Small intestine (tissue), 16 donors: ENCODE measurements at places on chromosomes 7 and 10.

- H3K36me3 ChIP-seq: no peaks in the 10 kb centered on the region
- no peak for DNase-seq
- H3K4me3 ChIP-seq: no peak overlapping the region
- H3K27me3 ChIP-seq: no peaks in the 10 kb centered on the region
- no peaks in the 10 kb centered on the region for H3K4me1 ChIP-seq
- H3K27ac ChIP-seq: no peak overlapping the region
Measured at GRCh38 chr10:120614680-120615079, 157.7 kb downstream of the PLPP4 start.

GRCh38 chr7:162632-163297, 29.6 kb upstream of the FAM20C start:
- no peak for DNase-seq
- H3K27me3 ChIP-seq: no peaks in the 10 kb centered on the region
- H3K36me3 ChIP-seq: no peaks in the 10 kb centered on the region
- no peak overlapping the region for H3K4me3 ChIP-seq
- peaks cover 2% of the 10 kb centered on the region for H3K4me1 ChIP-seq

DNA sequence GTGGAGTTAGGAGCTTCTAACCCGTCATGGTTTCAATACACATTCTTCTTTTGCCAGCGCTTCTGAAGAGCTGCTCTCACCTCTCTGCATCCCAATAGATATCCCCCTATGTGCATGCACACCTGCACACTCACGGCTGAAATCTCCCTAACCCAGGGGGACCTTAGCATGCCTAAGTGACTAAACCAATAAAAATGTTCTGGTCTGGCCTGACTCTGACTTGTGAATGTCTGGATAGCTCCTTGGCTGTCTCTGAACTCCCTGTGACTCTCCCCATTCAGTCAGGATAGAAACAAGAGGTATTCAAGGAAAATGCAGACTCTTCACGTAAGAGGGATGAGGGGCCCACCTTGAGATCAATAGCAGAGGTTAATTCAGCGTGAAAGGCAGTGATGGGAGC, 22.4 kb downstream of the PRSS2 start:
- no peak overlapping the region for H3K4me3 ChIP-seq
- DNase-seq: no peak
- H3K27ac ChIP-seq: no peak overlapping the region
- no peaks in the 10 kb centered on the region for H3K36me3 ChIP-seq
- no peaks in the 10 kb centered on the region for H3K4me1 ChIP-seq

- no peaks in the 10 kb centered on the region for H3K27me3 ChIP-seq
- DNase-seq: peak; percentile 70
- no peaks in the 10 kb centered on the region for H3K4me1 ChIP-seq
- H3K36me3 ChIP-seq: no peaks in the 10 kb centered on the region
- no peak overlapping the region for H3K27ac ChIP-seq
- H3K4me3 ChIP-seq: no peak overlapping the region
Measured at GRCh38 chr10:28241741-28242399, 61.0 kb downstream of the MPP7 start.

- no peak overlapping the region for H3K4me3 ChIP-seq
- no peak overlapping the region for H3K27ac ChIP-seq
- no peaks in the 10 kb centered on the region for H3K4me1 ChIP-seq
- peaks cover 4% of the 10 kb centered on the region for H3K27me3 ChIP-seq
- H3K36me3 ChIP-seq: no peaks in the 10 kb centered on the region
- no peak for DNase-seq
Measured at GRCh38 chr10:84607044-84607443, 278.7 kb downstream of the CCSER2 start.

DNA sequence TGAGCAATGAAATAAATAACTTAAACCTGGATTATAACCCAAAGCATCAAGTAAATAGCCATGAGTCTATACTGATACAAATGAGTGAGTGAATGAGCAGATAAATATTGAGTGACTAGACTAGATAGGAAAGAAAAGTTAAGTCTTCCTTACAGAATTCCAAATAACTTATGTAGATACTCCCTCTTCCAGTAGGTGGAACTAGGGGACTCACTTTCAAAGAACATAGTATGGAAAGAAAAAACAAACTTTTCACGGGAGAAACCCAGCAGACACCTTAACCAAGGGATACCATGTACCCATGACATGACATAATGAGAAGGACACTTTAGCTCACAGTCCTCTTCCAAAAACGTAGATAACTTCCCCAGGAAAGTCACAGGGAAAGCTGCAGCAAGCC, 32.2 kb downstream of the CSGALNACT2 start:
- no peak overlapping the region for H3K27ac ChIP-seq
- peak; percentile 12 for DNase-seq
- H3K4me3 ChIP-seq: no peak overlapping the region

GRCh38 chr7:51340029-51340838, 23.6 kb upstream of the COBL start:
- DNase-seq: peak; percentile 70
- no peak overlapping the region for H3K4me3 ChIP-seq
- H3K27me3 ChIP-seq: no peaks in the 10 kb centered on the region
- no peak overlapping the region for H3K27ac ChIP-seq
- no peaks in the 10 kb centered on the region for H3K4me1 ChIP-seq

DNA sequence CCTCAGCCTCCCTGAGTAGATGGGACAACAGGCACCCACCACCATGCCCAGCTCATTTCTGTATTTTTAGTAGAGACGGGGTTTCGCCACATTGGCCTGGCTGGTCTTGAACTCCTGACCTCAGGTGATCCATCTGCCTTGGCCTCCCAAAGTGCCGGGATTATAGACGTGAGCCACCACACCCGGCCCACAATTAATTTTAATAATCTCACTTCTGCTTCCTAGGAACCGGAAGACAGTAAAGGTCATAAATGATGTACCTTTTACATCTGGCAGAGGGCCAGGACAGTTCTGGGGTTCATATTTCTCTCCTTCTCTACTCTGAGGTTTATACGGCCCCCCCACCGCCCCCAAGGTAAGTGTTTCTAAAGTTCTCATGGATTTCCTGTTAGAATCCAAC, 31.2 kb upstream of the AOAH start:
- no peaks in the 10 kb centered on the region for H3K4me1 ChIP-seq
- no peak overlapping the region for H3K4me3 ChIP-seq
- H3K27ac ChIP-seq: no peak overlapping the region
- H3K36me3 ChIP-seq: no peaks in the 10 kb centered on the region
- no peak for DNase-seq

- H3K4me3 ChIP-seq: no peak overlapping the region
- H3K36me3 ChIP-seq: no peaks in the 10 kb centered on the region
- no peaks in the 10 kb centered on the region for H3K27me3 ChIP-seq
- H3K4me1 ChIP-seq: no peaks in the 10 kb centered on the region
- no peak overlapping the region for H3K27ac ChIP-seq
Measured at GRCh38 chr7:157576415-157576814, 239.6 kb downstream of the DNAJB6 start.

DNA sequence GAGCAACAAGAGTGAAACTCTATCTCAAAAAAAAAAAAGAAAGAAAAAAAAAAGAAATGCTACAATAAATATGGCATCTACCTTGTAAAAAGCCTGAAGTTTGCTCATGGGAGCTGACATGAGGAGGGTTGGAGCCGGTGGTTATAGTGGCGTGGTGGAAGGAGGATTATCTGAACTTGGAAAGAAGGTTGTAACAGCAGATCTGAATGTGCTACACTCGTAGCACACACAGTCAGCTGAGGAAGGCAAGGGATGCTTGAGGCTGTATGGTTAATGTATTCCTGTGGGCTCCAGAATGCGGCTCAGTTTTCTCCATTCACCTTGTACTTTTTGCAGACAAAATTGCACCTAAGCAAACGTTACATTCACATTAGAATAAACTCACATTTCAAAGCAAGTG, 390.3 kb upstream of the GALNT17 start:
- H3K4me1 ChIP-seq: peaks cover 7% of the 10 kb centered on the region
- no peak overlapping the region for H3K27ac ChIP-seq
- no peaks in the 10 kb centered on the region for H3K27me3 ChIP-seq
- no peak for DNase-seq
- no peak overlapping the region for H3K4me3 ChIP-seq
- H3K36me3 ChIP-seq: peaks cover 2% of the 10 kb centered on the region

DNA sequence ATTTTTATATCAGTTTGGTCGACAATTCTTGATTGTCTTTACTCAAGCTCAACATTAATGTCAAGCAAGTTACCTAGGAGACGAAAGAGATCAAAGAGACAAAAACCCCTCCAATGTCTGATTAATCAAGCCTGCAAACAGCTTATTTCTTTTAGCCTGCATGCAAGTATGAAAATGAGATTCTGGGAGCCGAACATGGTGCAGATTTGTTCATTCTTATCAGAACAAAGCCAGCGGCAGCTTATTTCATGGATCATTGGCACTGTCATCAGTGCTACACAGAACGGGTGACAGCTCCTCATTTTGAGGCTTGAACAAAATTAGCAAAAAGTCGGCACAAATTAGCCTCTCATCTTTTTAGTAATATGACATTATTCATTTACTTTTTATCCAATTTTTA, 26.5 kb downstream of the FAM204A start:
- no peaks in the 10 kb centered on the region for H3K27me3 ChIP-seq
- no peak overlapping the region for H3K4me3 ChIP-seq
- H3K4me1 ChIP-seq: no peaks in the 10 kb centered on the region
- DNase-seq: no peak
- H3K36me3 ChIP-seq: peaks cover 6% of the 10 kb centered on the region

- no peak overlapping the region for H3K4me3 ChIP-seq
- no peaks in the 10 kb centered on the region for H3K36me3 ChIP-seq
- H3K27me3 ChIP-seq: no peaks in the 10 kb centered on the region
Measured at GRCh38 chr7:134462337-134462925, 3.5 kb upstream of the AKR1B1 start.

DNA sequence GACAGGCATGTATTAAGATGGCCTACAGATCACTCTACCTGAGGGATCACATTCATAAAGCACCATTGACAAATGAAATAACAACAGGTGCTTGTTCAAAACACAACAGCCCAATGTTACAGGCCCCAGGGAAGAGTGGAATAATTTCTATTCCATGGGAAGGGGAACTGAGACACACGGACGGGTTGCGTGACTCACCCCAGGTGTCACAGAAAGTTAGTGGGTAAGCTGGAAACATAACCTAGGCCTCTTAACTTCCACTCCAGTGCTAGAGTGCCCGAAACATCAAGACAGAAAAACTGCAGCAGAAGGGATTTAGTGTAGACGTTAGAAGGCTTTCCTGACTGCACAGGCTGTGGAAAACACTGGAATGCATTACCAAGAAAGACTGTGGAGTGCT, 48.3 kb downstream of the SLC37A3 start:
- H3K4me3 ChIP-seq: no peak overlapping the region
- H3K27ac ChIP-seq: no peak overlapping the region
- H3K36me3 ChIP-seq: peaks cover 16% of the 10 kb centered on the region

GRCh38 chr7:133678137-133678814, 425.4 kb downstream of the EXOC4 start:
- no peaks in the 10 kb centered on the region for H3K36me3 ChIP-seq
- no peaks in the 10 kb centered on the region for H3K27me3 ChIP-seq
- no peak overlapping the region for H3K27ac ChIP-seq
- H3K4me1 ChIP-seq: no peaks in the 10 kb centered on the region
- no peak overlapping the region for H3K4me3 ChIP-seq
